ENCODE measurements at places on chromosomes 4 and X. TPM values are rescaled to one million over a fixed set of nuclear protein-coding genes. Genes with fewer than 3 reads are reported as not detected.

Gene VAMP7
- total RNA-seq = 37.5 TPM

Gene MAP9
- 15.8 TPM for total RNA-seq

DNA sequence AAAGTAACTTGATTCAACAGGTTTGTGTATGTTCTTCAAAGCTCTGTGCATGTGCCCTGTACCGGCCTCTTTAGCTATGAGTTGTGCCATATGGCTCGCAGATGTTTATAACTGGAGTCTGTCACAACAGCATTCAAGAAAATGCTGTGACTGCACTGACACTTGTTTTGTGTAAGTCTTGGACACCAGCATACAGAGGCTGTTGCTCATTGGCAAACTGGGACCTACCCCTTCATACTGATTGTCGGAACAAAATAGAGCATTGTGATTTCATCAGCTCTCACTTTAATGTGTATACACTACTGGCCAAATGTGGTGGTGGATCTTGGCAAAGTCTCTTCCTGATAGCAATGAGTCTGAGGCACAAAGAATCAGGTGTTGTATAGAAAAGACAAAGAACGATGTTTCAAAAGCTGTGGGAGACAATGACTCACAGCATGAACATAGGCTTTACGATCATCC is 133.9 kb downstream of the EGF start:
- DNase-seq = no peak

GRCh38 chr4:27807207-27807606 is 946.6 kb downstream of the STIM2 start:
- DNase-seq = no peak

Measured in prostate gland (tissue), 2 donors.